ENCODE measurements at places on chromosomes 1 and 21.

DNA sequence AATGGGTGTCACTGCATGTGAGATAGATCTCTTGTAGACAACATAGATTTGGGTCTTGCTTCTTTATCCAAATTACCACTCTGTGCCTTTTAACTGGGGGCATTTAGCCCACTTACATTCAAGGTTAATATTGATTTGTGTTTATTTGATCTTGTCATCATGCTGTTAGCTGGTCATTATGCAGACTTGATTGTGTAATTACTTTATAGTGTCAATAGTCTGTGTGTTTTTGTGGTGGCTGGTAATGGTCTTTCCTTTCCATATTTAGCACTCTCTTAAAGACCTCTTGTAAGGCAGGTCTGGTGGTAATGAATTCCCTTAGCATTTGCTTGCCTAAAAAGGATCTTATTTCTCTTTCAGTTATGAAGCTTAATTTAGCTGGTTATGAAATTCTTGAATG is 29.6 kb downstream of the ZNF691 start:
- DNase-seq = no peak

GRCh38 chr1:63524201-63524600 is 876 bp downstream of the EFCAB7 start:
- peak; percentile 6 for DNase-seq

DNA sequence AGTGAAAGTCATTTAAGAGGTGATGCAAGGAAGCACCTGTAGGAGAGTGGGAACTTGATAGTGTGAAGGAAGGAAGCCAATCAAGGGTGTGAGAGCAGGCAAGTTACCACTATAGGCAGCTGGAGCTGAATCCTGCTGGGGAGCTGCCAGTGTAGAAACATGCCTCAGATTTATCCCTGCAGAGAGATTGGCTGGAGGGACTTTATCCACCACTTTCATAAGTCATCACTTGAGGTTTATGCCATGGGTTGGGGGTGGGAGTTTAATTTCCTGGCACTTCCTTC is 443.6 kb downstream of the PLPP3 start:
- DNase-seq = no peak

GRCh38 chr1:18881642-18882431 is 20.5 kb downstream of the ALDH4A1 start:
- DNase-seq = no peak

GRCh38 chr1:79497193-79497773 is 490.8 kb upstream of the ADGRL4 start:
- no peak for DNase-seq

GRCh38 chr1:73463873-73464272 is 734.1 kb downstream of the LRRIQ3 start:
- DNase-seq = no peak

GRCh38 chr1:16367968-16368890 is 1.2 kb downstream of the SZRD1 start:
- DNase-seq = no peak

GRCh38 chr1:56457756-56458375 is 121.5 kb downstream of the PLPP3 start:
- no peak for DNase-seq

DNA sequence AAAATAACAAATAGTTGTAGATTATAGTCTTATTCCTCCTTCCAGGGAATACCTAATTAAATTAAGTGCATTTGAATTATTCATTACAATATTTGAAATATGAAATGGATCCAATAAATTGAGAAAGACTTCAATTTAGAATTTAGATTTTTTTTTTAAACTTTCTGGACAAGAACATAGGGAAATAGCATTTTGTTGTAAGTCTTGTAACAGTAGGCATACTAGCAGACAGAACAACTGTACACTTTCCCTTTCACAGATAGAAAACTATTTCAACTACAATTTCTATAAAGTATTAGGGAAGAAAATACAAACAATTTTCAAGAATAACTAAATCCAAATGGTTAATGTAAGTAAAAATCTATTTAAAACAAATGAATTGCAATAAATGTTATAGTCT is 577.5 kb downstream of the USP25 start:
- DNase-seq = no peak

- no peak for DNase-seq
Measured at GRCh38 chr1:204254031-204254661, 40.4 kb upstream of the GOLT1A start.

GRCh38 chr1:112172294-112172882 is 182.9 kb upstream of the KCND3 start:
- no peak for DNase-seq

DNA sequence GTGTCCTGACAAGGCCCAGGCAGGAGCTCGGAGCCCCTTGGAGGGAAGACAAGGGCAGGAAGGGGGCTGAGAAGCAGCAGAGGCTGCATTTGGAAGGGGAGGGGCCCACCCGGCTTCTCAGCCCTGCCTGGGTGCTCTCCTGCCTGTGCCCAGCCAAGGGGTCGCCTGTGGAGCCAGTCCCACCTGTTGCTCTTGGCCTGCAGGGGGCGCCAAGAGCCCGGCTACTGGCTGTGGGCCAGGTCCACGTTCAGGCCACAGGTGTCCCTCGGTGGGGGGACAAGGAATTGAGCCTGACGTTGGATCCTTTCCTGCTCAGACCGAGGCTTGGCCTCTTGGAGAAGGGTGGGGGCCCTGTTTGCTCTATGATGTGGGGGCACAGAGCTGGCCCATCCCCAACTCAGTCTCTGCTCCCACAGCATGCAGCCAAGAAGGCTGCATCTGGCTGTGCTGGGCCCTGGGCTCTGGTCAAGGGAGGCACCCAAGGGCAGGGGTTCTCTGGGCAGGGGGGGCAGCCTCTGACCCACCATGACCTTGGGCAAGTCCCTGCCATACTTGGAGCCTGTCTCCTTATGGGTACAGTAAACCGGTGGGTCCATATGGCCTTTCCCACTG is 10.9 kb downstream of the WNT4 start:
- peak; percentile 72 for DNase-seq

DNA sequence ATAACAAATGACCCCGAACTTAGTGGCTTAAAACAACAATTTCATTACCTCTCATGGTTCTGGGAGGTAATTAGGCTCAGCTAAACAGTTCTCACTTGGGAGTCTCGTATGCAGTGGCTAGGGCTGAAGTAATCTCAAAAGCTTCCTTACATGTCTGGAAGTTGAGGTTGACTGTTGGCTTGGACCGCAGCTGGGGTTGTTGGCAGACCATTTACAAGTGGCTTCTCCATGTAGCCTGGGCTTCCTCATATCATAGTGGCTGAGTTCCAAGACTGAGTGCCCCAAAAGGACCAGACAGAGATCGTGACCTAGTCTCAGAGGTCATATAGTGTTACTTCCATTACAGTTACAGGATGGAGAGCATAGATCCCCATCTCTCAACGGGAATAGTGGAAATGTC is 2.4 kb upstream of the POGZ start:
- no peak for DNase-seq

- DNase-seq = no peak
Measured at GRCh38 chr1:24155011-24155782, 12.3 kb upstream of the IL22RA1 start.

DNA sequence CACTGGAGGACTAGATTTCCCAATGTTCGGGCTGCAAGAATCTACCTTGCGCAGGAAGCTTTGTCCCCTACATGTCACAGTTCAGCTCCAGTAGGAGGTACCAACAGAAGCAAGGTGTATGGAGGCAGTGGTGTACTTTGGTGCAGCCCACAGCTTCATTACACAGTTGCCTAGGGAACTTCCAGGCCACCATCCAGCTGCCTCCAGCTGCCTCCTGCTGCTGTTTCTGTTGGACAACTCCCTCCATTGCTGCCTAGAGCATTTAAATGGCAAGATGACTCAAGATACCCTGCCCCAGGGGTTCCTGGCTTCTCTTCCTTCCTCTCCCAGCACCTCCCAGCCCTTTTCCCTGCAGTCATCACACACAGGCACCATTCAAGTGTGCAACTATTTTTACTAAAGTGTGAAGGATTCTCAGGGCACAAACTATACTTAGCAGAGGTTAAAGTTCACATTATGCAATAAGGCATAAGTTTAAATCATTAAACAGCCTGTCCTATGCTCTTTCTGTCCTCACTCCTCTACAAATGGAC is 39.0 kb upstream of the ATP1A1 start:
- no peak for DNase-seq

DNA sequence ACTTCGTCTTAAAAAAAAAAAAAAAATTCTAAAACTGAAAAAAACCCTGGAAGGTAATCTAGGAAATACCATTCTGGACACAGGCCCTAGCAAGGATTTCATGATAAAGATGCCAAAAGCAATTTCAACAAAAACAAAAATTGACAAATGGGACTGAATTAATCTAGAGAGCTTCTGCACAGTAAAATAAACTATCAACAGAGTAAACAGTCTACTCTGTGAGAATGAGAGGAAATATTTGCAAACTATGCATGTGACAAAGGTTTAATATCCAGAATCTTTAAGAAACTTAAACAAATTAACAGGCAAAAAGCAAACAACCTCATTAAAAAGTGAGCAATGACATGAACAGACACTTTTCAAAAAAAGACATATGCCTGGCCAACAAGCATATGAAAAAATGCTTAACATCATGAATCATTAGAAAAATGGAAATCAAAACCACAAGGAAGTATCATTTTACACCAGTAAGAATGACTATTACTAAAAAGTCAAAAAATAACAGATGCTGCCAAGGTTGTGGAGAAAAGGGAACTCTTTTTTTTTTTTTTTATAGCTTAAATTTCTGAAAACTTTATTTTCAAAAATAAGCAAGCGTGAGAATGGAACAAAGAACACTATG is 29.4 kb upstream of the RNPC3 start:
- no peak for DNase-seq

GRCh38 chr21:45590246-45590725 is 48.0 kb upstream of the SLC19A1 start:
- peak; percentile 79 for DNase-seq

DNA sequence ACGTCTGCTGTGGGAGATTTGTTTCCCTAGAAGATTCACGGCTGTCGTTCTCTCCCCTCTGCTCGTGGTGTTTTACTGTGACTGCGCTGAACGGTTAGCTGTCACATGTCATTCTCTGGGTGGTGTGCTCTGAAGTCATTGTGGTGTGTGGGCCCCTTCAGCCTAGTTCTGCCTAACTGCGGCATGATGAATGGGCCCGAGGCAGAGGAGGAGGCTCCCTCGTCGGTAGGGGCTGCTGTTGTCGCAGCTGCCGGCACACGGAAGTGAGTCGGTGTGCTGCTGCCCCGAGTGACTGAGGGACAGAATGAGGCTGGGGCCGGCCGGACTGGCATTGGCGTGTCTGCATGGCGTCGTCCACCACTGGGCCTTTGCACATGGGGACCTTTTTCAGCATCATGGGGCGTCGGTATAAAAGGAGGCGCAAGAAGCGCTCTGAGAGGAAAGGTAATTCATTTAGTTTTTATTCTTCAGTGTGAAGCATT is 77.9 kb downstream of the ADARB1 start:
- DNase-seq = peak; percentile 70

DNA sequence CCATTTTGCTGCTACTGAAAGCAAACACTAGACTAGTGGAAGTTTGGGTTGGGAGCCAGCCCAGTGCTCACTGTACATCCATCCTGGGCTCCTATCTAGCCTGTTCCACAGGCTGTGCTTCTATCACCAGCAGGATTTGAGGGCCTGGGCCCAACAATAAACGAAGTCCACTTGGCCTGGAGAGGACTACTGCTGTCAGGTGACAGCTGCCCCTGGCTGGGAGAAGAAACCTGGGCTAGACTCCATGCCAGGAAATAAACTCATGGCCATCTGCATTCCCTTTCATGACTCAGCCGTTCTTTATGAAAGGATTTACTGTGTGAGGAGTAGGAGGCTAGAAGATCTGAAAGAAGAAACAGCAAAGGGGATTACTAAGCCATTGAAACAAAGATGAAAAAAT is 35.5 kb downstream of the COLGALT2 start:
- no peak for DNase-seq

- DNase-seq = no peak
Measured at GRCh38 chr21:37891972-37892371, 24.3 kb downstream of the KCNJ6 start.

GRCh38 chr1:90486996-90487395 is 230.1 kb downstream of the BARHL2 start:
- no peak for DNase-seq

DNA sequence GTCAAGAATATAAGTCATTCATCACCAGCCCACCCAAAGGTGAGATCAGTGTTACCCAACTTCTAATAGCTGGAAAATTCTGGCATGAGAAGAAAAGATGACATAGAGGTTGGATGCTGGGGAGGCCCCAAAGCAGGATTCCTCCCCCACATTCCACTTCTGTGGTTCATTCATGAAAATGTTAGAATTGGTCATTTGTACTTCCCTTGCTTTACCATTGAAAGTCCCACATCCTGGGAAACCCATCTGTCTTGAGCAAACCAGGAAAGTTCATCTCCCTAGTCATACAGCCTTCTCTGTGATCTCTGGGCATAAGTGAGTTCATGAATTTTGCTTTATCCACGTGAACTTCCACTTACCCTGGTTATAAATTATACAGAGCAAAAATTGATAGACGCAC is 66.8 kb downstream of the SERINC2 start:
- no peak for DNase-seq

GRCh38 chr1:25682059-25682601 is 65.5 kb downstream of the MAN1C1 start:
- DNase-seq = no peak

- DNase-seq = no peak
Measured at GRCh38 chr1:235625340-235625739, 24.2 kb downstream of the GNG4 start.

DNA sequence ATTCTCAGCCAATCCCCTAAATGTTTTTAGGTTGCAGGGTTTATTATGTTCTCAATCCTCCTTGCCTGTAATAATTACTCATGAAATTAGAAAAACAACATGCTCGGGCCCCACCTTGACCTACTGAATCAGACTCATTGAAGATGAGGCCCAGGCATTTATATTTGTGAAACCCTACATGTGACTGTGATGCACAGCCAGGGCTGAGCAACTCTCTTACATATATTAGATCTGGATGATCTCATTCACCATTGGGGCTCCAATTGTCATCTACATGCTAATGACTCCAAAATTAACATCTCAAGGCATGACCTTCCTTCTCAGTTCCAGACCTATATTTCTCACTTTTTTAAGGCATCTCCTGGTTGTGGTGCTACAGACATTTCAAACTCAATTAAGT is 103.3 kb downstream of the WDR3 start:
- DNase-seq = no peak

GRCh38 chr1:209626346-209627026 is 25.7 kb downstream of the LAMB3 start:
- no peak for DNase-seq
